ENCODE measurements at places on chromosomes 12 and 14. TPM values are rescaled to one million over a fixed set of nuclear protein-coding genes. Genes with fewer than 3 reads are reported as not detected.

DNA sequence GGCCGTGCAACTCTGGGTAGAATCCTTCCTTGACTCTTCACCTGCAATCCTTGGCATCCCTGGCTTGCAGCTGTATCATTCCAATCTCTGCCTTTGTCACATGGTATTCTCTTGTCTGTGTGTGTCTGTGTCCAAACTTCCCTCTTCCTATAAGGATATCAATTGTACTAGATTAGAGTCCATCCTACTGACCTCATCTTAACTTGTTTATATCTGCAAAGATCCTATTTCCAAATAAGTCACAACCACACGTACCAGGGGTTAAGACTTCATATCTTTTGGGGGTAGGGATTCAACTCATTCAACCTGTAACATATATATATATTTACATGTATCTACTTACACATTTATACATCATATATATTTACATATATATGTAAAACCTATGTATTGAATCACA is 29.6 kb upstream of the RASSF3 start:
- H3K36me3 ChIP-seq = no peaks in the 10 kb centered on the region
- peaks cover 19% of the 10 kb centered on the region for H3K27me3 ChIP-seq
- H3K27ac ChIP-seq = no peak overlapping the region
- no peaks in the 10 kb centered on the region for H3K4me1 ChIP-seq
- no peak for DNase-seq
- no peak overlapping the region for H3K4me3 ChIP-seq

DNA sequence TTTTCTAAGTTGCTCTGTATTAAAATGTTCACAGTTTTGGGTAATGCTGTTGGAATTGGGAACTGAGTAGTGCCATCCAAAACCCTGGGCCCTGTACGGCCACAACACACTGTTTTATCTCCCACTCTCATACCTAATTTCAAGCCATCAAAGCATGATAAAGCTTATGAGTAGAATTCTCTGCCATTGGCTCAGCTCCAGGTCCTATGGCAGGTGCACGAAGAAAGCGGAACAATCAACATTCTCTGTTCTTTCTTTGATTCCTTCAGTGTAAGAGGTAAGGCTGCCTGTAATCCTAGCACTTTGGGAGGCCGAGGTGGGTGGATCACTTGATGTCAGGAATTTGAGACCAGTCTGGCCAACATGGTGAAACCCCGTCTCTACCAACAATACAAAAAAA is 394.9 kb downstream of the CCDC91 start:
- no peaks in the 10 kb centered on the region for H3K27me3 ChIP-seq
- H3K4me1 ChIP-seq = no peaks in the 10 kb centered on the region
- DNase-seq = no peak
- no peak overlapping the region for H3K27ac ChIP-seq

GRCh38 chr12:82832096-82832495 is 145.4 kb downstream of the TMTC2 start:
- H3K27me3 ChIP-seq = no peaks in the 10 kb centered on the region
- H3K27ac ChIP-seq = no peak overlapping the region
- DNase-seq = no peak
- H3K4me1 ChIP-seq = no peaks in the 10 kb centered on the region

The RHOF gene
- total RNA-seq = 73.9 TPM

DNA sequence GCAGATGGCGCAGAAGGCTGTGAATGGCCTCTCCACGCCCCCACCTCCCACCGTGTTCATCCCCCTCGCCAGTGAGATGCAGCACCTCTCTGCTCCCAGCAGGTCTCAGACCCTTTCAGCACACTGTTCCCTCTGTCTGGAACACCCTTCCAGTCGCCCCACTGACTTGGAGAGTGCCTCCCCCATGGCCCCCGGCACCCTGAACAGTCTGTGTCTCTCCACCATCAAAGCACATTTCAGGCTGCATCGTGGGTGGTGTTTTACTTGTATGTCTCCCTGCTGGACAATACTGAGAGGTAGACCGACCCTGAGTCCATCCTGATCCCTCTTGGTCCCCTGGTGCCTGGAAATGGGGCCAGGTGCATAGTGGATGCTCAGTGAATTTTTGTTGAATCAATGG is 34.9 kb downstream of the CACNA2D4 start:
- peaks cover 94% of the 10 kb centered on the region for H3K27me3 ChIP-seq
- H3K36me3 ChIP-seq = no peaks in the 10 kb centered on the region
- H3K27ac ChIP-seq = no peak overlapping the region
- no peaks in the 10 kb centered on the region for H3K4me1 ChIP-seq
- DNase-seq = no peak

- peaks cover 13% of the 10 kb centered on the region for H3K27me3 ChIP-seq
- H3K4me3 ChIP-seq = peak overlapping the region; percentile 96
- peaks cover 73% of the 10 kb centered on the region for H3K36me3 ChIP-seq
- DNase-seq = no peak
- H3K27ac ChIP-seq = peak overlapping the region; percentile 93
Measured at GRCh38 chr12:108515916-108516315, 839 bp downstream of the FICD start.

The GCN1 gene
- 188 TPM for total RNA-seq

DNA sequence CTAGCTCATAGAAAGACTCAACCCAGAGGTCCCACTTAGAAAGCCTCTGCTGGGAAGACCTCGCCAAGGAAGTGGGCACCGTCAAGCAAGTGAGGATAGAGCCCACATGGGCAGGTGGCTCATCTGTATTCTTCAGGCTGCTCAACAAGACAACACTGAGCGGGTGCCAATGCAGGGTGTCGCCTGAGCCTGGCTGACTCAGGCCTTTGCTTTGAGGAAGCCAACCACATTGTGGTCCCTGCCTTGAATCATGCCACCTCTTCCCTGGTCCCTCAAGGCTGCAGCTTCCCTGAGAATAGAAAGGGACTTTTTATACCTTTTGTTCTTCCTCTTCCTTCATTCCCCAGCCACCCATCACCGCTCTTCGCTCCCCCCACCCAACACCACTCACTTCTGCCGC is 2.1 kb upstream of the RNASE13 start:
- H3K27me3 ChIP-seq = peaks cover 70% of the 10 kb centered on the region
- H3K36me3 ChIP-seq = no peaks in the 10 kb centered on the region
- H3K4me1 ChIP-seq = peaks cover 15% of the 10 kb centered on the region
- H3K4me3 ChIP-seq = no peak overlapping the region
- no peak overlapping the region for H3K27ac ChIP-seq

DNA sequence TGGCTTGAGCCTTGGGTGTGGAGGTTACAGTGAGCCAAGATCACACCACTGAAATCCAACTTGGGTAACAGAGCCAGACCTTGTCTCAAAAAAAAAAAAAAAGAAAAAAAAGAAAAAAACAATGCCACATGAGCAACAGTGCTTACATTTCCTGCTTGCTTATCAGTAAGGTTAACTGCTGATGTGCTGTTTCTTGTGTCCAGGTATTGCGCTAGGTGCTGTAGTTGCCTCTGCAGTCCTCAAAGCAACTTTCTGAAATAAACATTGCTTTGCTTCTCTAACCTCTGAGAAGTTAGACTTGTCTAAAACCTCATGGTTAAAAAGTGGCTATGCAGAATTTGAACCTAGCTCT is 24.7 kb downstream of the RNF34 start:
- no peak overlapping the region for H3K4me3 ChIP-seq
- H3K27ac ChIP-seq = no peak overlapping the region
- no peaks in the 10 kb centered on the region for H3K4me1 ChIP-seq
- DNase-seq = no peak
- H3K36me3 ChIP-seq = peaks cover 73% of the 10 kb centered on the region

- H3K27ac ChIP-seq = no peak overlapping the region
- H3K4me3 ChIP-seq = no peak overlapping the region
- peaks cover 9% of the 10 kb centered on the region for H3K36me3 ChIP-seq
- DNase-seq = peak; percentile 84
- peaks cover 15% of the 10 kb centered on the region for H3K4me1 ChIP-seq
- H3K27me3 ChIP-seq = peaks cover 27% of the 10 kb centered on the region
Measured at GRCh38 chr14:105203057-105203531, 22.0 kb upstream of the NUDT14 start.

DNA sequence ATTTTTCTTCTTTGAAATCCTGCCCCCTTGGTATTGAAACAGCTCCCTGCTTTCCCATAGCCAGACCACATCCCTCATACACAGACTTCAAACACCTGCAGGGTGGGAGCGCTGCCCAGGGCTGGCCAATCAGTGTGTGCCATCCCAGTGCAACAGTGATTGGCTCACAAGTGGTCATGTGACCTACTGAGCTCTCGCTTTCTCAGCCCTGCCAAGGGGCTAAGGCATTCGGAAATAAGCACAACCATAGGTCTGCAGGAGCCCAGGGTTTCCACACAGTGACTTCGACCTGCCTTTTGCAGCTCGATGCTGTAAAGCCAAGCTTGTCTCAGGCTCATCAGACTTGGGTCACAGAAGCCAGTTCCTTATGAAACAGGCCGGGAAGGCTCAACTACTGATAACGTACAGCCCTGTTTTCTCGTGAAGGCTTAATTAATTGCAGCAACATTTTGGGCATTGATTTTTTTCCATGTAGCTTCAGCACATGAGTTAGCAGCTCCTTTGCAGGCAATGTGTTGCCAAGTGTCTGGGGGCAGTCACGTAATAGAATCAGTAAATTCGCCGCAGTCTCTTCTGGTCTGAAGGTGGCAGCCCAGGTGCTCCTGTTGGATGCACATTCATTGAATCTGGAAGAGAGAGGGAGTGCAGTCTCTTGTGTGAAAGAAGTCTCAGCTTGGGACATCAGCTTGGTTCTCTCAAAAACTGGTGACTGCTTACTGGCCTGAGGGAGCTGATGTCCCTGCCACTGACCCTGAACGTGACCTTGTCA is 1091.8 kb downstream of the AACS start:
- H3K4me1 ChIP-seq = no peaks in the 10 kb centered on the region
- H3K27ac ChIP-seq = no peak overlapping the region
- H3K27me3 ChIP-seq = no peaks in the 10 kb centered on the region
- no peaks in the 10 kb centered on the region for H3K36me3 ChIP-seq
- no peak overlapping the region for H3K4me3 ChIP-seq

DNA sequence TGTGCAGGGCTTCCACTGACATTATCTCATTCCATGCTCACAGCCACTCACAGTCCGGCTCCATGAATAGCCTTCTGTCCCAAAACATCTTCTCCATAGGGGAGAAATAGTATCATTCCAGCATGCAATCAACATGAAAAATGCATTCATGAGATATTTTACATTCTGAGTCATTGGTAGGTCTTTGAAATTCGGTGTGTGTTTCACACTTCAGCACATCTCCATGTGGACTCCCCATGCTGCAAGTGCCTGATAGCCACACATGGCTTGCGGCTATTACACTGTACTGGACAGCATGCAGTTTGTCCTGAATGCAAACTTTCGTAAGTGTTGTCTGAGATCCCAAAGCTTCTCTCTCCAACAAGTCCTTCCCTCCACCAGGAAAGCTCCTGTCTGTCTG is 449.3 kb downstream of the MED13L start:
- no peaks in the 10 kb centered on the region for H3K36me3 ChIP-seq
- H3K4me1 ChIP-seq = no peaks in the 10 kb centered on the region
- no peaks in the 10 kb centered on the region for H3K27me3 ChIP-seq
- no peak overlapping the region for H3K27ac ChIP-seq
- no peak overlapping the region for H3K4me3 ChIP-seq

GRCh38 chr12:109432431-109432830 is 44.7 kb downstream of the KCTD10 start:
- DNase-seq = no peak
- peaks cover 18% of the 10 kb centered on the region for H3K4me1 ChIP-seq
- no peak overlapping the region for H3K4me3 ChIP-seq
- H3K27me3 ChIP-seq = no peaks in the 10 kb centered on the region
